ENCODE measurements at places on chromosomes 12 and 14.

GRCh38 chr12:58529897-58530741 lies 390.2 kb downstream of the LRIG3 start:
- no peak for DNase-seq

- DNase-seq: no peak
Observed at GRCh38 chr14:58108717-58109116, 43.3 kb downstream of the ARMH4 start.

GRCh38 chr14:95011445-95012006 lies 145.8 kb downstream of the DICER1 start:
- DNase-seq: no peak

DNA sequence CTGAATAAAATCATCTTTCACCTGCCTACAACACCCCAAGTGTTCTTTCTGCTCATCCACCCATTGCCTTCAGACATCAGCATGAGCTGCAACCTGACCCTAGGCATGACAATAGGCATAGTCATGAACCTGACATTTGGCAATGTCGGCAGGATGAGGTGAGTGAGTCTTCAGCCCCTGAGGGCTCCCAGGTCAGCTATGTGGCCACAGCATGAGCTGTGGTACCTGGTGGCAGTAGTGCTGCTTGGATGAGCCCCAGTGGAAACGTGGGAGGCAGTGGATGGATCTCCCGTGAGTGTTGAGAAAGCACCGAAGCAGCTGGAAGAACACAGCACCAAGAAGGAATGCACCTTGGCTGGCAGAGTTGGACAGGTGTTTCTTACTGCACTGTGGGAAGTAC lies 334.8 kb upstream of the FAR2 start:
- no peak for DNase-seq

DNA sequence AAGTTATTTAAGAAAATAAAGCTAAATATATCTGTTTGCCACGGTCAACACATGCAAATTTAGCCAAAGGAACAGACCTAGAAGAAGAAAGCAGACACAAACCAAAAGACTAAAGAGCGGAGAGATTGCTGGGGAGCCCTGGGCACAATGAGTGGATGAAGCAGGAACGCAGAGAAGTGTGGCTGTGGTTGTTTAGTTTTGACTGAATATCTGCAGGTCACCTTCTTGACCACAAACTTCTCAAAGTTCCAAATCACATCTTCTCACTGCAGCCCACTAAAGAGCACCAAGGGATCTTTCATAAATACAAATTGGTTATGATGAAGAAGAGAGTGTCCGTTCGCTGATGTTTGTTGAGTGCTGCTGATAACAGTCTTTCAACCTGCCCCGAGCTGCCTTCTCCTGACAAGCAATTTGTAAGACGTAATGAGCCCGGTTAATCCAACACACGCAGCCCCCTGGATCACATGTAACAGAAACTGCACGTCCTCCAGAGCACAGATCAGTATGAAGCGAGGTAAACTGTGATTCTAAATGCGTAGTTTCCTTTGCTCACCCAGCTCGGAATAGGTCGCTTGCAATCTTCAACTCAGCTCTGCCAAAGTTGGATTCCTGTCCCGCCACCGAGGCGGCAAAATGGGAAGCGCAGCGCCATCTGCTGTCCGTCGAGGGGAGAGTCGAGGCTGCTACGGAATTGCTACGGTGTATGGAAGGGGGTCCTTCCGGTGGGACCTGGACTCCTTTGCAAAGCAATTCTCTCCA lies 120.8 kb downstream of the GXYLT1 start:
- DNase-seq: peak; percentile 47

Measured in T follicular helper cell (primary cell).